ENCODE measurements at places on chromosomes 16 and 17.

- DNase-seq = peak; percentile 45
Measured at GRCh38 chr17:38852771-38853291, 690 bp downstream of the RPL23 start.

DNA sequence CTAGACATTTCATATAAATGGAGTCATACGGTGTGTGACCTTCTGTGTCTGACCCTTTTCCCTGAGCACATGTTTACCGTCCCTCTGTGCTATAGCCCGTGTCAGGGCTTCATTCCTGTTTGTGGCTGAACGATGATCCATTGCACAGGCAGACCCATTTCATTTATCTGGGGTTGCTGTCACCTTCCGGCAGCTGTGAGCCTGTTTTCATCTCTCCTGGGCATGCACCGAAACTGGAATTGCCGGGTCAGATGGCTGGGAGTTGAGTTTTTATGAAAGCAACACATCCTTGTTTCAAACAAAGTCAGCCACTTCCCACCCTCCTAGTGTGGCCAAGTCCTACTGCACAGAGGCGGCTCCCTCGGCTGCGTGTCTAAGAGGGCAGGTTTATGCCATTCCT is 25.5 kb downstream of the BAIAP2 start:
- DNase-seq = no peak

GRCh38 chr17:81865733-81866439 is 5.3 kb downstream of the ARHGDIA start:
- DNase-seq = no peak

- no peak for DNase-seq
Measured at GRCh38 chr17:79608624-79608959, 2.3 kb downstream of the RBFOX3 start.

GRCh38 chr16:12590409-12590808 is 213.3 kb downstream of the CPPED1 start:
- no peak for DNase-seq

DNA sequence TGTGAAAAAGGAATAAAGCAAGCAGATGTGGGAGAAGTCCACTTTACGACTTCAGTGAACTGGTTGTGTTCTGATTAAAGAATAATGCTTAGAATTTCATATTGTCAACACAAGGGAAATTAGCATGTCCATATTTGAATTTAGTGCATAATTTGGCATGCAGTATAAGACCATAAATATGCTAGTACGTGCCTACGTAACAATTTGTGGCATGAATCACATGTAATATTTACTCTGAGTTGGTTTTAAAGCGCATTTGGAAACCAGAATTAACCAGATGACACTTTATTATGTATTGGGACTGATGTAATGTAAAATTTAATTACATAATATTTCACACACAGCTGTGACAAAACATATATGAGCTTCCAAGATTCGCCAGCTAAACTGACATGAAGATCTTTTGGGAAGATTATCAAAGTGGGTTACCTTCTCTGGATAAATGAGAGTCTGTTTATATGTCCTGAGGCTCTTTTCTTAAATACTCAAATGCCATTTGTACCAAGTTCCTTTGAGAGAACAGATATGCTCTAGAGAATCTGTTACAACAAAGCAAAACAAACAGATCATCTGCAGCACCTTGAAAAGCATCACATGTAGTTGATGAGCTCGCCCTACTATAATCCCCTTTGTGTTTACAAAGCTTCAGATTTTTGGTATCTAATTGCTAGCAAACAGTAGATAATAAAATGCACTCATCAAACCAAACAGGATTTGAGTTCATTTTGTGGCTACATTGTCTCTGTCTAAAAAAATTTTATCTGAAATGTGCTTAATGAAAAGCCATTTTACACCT is 1468.6 kb downstream of the CDH11 start:
- no peak for DNase-seq

DNA sequence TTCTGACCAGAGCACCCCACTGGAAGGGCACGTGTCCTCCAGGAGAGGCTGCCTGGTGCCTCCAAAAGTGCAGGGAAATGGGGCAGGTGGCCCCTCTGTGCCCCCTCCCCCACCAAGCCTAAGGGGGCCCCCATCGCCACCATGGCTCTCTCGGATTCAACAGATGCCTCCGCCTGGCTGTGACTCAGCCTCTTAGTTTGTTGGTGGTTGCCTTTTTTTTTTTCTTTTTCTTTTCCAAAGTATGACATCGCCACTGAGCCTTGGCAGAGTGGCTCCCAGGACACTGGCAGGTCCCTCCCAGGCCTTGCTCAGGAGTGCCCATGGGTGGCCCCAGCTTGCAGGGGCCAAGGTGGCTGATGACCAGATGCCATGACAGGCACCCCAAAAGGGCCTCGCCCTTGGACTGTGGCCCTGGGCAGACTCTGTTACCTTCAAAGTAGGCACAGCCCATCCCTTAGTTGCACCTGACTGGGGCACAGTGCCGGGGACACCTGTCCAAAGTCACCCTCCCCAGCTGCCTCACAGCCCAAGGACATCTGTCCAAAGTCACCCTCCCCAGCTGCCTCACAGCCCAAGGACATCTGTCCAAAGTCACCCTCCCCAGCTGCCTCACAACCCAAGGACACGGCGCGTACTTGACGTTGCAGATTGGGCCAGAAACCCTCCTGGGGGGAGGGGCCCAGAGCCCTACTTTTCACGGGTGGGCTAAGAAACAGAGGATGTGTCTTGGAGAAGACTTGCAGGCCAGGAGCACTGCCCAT is 29.6 kb downstream of the NPTX1 start:
- DNase-seq = no peak

DNA sequence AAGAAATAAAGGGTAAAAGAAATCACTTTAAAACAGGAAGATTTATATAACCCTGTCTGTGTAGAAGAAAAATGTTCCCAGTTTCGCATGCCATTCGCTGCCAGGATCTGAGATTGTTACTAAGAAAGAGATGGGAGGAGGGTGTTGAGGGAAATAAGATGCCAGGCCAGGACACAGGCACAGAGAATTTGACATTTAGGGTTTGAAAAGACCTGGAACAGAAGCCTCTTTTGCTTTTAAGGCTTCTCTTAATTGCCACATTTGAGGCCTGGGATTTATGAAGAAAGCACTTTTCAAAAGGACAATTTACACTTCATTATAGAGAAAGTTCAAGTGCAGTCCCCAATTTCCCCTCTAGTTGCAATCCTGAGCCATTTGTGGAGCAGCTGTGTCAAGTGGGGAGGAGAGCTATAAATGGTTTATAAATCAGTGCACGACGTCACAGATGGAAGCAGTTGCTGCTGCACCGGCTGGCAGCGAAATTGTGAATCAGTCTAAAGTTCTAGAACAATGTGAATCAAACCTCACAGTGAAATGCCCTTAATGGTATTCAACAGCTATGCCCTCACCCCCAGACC is 26.5 kb upstream of the C16orf87 start:
- DNase-seq = peak; percentile 30

- no peak for DNase-seq
Measured at GRCh38 chr17:63706336-63707082, 6.6 kb upstream of the LIMD2 start.

GRCh38 chr16:471353-472198 is 46.1 kb downstream of the RAB11FIP3 start:
- DNase-seq = no peak

DNA sequence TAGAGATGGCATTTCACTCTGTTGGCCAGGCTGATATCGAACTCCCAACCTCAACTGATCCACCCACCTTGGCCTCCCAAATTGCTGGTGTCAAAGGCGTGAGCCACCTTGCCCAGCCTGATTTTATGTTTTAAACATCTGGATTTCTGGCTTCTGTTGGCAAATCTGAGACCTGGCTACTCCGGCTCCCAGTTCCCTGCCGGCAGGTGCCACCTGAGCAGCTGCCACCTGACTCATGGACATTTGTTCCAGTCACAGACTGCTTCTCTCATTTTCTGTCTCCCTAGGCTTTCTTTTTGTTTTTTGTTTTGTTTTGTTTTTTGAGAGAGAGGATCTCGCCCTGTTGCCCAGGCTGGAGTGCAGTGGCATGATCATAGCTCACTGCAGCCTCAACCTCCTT is 9.6 kb downstream of the PMM2 start:
- no peak for DNase-seq

GRCh38 chr17:66724581-66725341 is 110.2 kb upstream of the CACNG5 start:
- no peak for DNase-seq

GRCh38 chr16:48597563-48598387 is 12.2 kb downstream of the N4BP1 start:
- DNase-seq = no peak

GRCh38 chr16:85484347-85485300 is 128.5 kb upstream of the GSE1 start:
- DNase-seq = peak; percentile 20

GRCh38 chr17:45857977-45858708 is 13.5 kb downstream of the SPPL2C start:
- peak; percentile 6 for DNase-seq

GRCh38 chr17:74296548-74296936 is 22.5 kb downstream of the DNAI2 start:
- peak; percentile 78 for DNase-seq

- DNase-seq = no peak
Measured at GRCh38 chr17:56449176-56449575, 144.3 kb upstream of the NOG start.

DNA sequence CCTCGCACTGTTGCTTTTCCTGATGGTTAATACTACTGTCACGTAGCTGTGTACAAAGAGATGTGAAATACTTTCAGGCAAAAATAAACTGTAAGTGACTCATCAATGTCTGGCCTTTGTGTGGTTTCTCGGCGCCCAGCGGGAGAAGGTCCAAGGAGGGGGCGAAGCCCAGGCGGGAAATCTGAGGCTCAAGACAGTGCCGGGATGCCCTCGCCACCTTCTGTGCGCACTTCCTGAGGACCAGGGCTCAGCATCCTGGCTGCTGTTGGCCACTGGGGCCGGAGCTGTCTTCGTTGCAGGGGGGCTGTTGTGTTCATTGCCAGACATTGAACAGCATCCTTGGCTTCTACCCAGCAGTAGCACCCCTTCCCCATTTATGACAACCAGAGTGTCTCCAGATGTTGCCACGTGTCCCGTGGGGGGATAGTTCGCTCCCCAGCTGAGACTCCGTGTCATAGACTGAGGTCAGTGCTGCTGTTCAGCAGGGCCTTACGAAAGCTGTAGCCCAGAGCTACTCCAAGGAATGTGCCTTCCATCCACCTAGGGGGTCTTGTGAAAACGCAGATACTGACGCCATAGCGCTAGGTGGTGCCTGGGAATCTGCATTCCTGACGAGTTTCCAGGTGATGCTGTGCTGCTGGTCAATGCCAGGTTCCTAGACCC is 67.3 kb upstream of the PLCG2 start:
- peak; percentile 45 for DNase-seq

- peak; percentile 97 for DNase-seq
Measured at GRCh38 chr17:19386051-19386929, 700 bp downstream of the MFAP4 start.

DNA sequence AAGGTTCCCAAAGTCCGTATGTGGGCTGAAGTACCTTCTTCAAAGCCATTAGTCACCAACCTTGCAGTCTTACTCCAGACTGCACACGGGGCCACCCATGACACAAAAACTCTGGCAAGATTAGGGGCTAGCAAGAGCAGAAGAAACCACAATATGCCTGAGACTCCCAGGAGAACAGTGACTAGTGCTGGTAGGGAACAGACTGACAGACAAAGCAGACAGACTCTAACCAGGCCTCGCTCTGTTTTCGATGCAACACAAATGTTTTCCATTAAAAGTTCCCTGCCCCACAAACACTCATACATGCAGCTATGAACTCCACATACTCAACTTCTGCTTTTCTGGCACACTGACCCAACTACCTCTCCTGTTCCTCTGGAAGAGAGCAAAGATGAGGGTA is 102.2 kb downstream of the HIC1 start:
- peak; percentile 67 for DNase-seq

DNA sequence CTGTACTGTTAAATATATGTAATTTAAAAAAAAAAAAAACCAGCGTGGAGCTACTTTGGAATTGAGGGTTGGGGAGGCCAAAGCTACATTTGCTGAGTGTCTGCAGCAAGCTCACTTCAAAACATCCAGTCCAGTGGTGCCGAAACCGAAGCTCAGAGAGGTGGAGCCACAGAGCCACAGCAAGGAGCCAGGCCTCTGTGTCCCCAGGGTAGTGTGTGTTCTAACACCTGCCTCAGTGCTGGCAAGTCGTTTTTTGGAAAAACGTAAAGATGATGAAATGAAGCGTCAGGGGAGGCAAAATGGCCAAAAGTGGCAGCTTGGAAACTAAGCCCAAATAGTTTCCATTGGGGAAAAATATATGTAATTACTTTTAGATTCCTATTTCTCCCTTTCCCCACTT is 36.1 kb upstream of the MRC2 start:
- no peak for DNase-seq

GRCh38 chr16:7183768-7184167 is 148.9 kb upstream of the RBFOX1 start:
- DNase-seq = no peak

- DNase-seq = no peak
Measured at GRCh38 chr16:57693550-57693949, 1.1 kb upstream of the DRC7 start.

- no peak for DNase-seq
Measured at GRCh38 chr17:80119839-80120238, 18.5 kb downstream of the GAA start.

- no peak for DNase-seq
Measured at GRCh38 chr17:74217888-74218287, 4.5 kb downstream of the TTYH2 start.

DNA sequence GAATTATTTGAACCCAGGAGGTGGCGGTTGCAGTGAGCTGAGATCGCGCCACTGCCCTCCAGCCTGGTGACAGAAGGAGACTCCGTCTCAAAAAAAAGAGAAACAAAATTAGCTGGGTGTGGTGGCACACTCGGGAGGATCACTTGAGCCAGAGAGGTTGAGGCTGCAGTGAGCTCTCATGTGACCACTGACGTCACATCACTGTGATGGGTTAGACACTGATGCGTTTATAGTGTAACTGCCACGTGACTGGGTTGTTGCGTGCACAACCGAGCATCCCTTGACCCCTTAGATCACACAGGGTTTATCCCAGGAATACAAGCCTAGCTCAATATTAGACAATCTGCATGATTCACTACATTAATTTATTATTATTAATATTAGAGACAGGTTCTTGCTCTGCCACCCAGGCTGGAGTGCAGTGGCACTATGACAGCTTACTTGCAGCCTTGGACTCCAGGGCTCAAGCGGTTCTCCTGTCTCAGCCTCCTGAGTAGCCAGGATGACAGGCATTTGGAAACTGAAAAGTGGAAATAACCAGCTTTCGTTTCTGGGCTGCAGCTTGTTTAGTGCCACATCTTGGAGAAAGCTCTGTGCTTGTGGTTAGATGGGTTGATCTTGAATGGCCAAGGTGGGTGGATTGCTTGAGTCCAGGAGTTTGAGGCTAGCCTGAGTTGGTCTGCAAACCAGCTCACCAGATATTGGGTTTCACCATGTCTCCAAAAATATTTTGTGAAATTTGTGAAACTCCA is 26.4 kb upstream of the ABR start:
- DNase-seq = peak; percentile 93
